Activated CD4-positive, alpha-beta T cell treated with anti-CD3 and anti-CD28 coated beads, Interleukin-2, amount 50 U/mL, for 16 hours (primary cell): ENCODE measurements at places on chromosomes 5 and 9.

DNA sequence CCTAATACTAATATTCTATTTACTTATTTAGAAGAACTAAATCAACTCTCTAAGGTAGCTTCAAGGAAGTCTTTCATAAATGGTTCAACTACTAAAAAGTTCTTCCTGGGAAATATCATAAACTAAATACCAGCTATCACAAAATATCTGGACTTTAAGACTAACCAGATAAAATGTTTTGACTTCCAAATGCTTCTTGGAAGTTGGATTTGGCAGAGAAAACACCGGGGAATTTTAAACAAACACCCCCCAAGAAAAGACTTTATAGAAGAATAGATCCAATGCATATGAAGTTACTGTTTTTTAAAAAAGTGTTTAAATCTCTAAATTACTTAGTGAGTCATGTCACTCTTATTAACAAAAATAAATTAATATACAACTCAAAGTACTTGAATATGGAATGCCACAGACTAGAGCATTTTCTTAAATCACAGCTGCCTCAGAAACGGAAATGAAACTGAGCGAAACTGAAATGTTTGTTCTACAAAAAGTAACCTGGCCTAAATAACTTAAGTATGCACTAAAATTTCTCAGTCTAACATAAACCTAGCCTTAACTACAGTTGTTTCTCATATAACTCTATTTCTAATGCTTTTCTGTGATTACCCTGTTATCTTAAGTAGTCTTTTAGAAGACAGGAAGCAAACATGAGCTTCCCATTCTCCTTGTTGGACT, 6.8 kb downstream of the ABCA1 start:
- no peak for DNase-seq

- DNase-seq = no peak
Measured at GRCh38 chr9:131473198-131473885, 29.4 kb upstream of the POMT1 start.

GRCh38 chr5:116409591-116410296, 164.9 kb downstream of the SEMA6A start:
- DNase-seq = no peak

DNA sequence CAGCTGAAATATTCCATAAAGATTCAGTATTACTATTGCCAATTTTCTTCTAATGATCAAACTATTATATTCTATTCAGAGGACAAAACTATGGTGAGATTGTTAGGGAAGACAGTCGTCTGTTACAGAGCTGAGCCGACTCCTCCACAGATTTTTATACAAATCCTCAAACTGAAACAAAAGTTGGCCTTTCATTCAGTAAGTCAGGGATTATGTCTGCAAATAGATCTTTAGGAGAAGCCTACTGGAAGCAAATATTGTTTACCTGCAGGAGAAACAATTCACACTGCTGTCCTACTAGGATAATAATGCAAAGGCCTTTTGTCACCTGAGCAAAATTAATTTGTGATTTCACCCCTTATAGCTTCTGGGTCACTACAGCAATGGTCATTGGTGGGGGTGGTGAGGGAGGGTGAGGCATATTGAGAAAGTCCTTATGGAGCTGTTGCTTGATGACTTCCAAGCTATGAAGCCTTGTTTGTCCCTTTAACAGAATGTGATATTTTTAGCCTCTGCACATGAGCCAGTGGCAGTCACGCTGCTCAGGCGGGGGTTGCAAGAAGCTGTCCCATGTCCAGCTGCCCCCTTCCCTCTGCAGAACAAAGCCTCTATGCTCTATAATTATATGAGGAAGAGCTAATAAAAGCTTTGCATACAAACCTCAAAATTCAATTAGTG, 200.5 kb upstream of the KLF9 start:
- no peak for DNase-seq

DNA sequence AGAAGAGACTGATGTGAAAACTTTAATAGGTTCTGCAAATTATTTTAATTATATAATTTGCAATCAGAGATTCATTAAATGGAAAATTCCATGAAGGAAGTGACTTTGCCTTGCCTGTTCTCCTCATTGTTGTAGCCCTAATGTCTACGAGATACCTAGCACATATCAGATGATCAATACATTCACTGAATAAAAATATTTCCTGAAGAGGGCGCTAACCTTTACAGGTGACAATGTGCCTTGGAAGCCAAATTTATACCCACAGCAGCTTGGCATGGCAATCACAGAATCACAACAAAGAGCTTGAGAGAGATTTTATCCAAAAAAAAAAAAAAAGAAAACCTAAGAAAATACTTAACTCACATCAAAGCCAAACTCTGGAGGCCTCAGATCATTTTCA, 17.4 kb downstream of the HAUS6 start:
- peak; percentile 54 for DNase-seq

GRCh38 chr9:133516256-133516960, 8.4 kb downstream of the MYMK start:
- no peak for DNase-seq

DNA sequence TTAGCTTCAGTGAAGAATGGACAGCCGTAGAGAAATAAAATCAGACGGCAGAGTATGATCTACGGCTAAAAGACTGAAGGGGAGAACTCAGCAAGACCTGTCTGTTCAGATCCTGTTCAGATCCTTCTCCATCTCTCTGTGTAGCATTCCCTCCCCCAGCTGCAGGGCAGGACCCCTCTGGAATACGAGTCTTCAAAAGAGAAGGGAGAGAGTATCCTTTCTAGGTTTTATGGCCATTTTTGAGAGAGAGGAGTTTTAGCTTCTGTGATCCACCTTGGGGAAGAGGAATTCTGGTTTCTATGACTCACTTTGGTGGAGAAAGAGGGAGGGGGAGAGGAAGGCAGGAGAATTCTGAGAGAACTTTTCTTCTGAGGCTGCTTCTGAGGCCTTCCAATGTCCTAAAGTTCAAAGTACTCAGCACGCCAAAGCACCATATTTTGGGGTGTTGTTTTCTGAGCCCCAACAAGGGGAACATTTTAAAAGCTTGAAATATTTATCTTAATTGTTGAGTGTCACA, 194.4 kb upstream of the TLE4 start:
- DNase-seq = no peak

GRCh38 chr9:108377881-108378280, 477.9 kb downstream of the ACTL7B start:
- no peak for DNase-seq

GRCh38 chr5:91302305-91302704, 80.8 kb downstream of the ARRDC3 start:
- no peak for DNase-seq

- DNase-seq = peak; percentile 19
Measured at GRCh38 chr9:133995012-133995896, 3.1 kb upstream of the VAV2 start.

- no peak for DNase-seq
Measured at GRCh38 chr9:4106081-4106759, 193.6 kb downstream of the GLIS3 start.

- no peak for DNase-seq
Measured at GRCh38 chr9:73684601-73685000, 532.9 kb downstream of the ANXA1 start.

DNA sequence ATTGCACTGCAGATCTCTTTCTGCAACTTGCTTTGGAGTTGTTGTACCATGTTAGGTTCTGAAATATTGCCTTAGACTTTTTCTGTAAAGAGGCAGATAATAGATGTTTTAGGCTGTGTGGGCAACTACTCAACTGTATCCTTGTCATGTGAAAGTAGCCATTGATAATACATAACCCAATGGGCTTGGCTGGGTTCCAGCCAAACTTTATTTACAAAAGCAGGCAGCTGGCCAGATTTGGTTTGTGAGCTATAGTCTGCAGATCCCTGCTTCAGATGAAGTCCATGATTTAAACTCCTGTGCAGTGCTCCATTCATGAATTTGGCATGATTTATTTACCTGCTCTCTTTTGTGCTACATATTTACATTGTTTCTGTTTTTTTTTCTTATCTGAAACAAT, 300.4 kb downstream of the IRX2 start:
- DNase-seq = no peak

GRCh38 chr5:141650851-141651727, at the start of gene FCHSD1:
Gene FCHSD1, minus strand, starts transcription at chr5:141651418. Its CDS starts 50 bp downstream, at chr5:141651368.
- peak; percentile 90 for DNase-seq

GRCh38 chr9:38700695-38701094, 19.2 kb downstream of the FAM240B start:
- DNase-seq = no peak

GRCh38 chr5:81842795-81843398, 92.0 kb upstream of the SSBP2 start:
- no peak for DNase-seq

GRCh38 chr5:15021266-15022046, 149.9 kb upstream of the ANKH start:
- DNase-seq = no peak

DNA sequence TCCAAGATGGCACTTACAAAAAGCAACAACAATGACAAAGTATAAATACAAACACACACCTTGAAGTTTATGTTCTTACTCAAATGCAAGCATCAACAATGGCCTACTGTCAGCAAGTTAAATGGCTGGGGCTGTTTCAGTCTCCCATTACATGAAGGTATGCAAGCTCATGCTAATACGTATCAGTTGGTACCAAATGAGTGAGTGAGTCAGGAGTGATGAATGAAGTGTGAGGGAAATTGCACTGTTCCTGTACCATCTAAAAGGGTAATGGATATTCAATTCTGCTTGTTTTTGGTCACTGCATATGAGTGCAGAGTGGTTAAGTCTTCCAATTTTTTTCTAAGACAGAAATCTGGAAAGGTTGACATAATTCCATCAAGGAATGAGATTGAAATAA, 964.9 kb downstream of the MAT2B start:
- no peak for DNase-seq

DNA sequence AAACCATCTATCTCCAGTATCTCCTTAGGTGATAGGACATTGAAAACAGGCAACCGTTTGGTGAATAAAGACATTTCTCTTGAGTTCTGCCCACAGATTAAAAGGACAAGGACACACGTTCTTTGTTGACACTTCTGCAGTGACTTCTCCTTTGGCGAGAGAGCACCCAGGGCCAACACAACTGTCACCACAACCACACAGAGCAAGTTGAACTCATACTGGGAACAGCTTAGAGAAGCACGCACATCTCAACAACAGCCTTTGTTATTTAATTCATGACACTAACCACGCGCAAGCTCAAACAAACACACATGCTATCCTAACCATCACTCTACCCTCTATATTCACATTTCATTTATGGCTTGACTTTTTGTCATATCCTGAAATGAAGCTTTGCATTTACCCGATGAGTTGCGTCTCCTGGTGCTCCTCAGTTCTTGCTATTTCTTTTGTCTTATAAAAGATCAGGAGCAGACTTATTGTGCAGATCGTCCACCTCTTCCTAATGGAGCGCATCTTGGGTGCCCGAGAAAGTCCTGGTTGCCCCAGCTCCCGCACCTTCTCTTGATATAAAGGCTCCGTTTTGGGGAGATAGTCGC, 543 bp downstream of the ST8SIA4 start:
- peak; percentile 67 for DNase-seq

GRCh38 chr5:157342822-157343402, 77.0 kb downstream of the CYFIP2 start:
- peak; percentile 26 for DNase-seq

GRCh38 chr9:111352545-111352944, 22.5 kb upstream of the OR2K2 start:
- DNase-seq = no peak

DNA sequence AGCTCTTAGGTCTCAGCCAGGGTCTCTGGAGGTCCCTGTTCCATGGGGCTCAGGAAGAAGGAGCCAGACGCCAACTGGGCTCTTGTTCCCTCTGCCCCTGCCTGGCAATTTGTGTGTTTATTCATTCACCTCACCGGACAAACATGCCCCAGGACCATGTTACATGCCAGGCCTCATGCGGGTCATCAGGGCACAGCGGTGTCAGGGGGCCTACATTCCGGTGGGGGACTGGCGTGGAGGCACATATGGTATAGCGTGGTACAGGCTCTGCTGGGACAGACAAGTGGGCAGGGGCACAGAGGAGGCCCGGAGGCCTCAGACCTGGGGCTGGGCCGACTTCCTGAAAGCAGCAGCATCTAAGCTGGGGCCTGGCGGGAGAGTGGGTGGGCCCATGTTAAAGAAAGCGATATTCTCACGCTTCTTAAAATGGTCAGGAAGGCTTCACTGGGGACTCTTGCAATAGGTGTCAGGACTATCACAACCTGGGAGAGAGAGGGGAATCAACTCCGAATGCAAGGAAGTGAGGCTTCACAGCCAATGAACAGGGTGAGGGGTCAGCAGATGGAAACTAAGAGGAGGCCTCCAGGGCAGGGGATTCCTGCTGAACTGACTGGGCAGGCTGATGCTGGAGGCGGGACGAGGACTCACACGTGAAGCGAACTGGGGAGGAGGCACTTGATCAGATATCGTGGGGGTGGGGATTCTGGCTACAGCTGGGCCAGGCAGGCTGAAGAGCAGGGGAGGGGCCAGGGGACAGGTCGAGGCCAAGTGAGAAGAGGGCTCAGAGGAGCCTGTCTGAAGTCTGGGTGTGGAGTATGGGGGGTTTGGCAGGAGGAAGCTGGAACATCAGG, 41.9 kb downstream of the NCS1 start:
- no peak for DNase-seq

DNA sequence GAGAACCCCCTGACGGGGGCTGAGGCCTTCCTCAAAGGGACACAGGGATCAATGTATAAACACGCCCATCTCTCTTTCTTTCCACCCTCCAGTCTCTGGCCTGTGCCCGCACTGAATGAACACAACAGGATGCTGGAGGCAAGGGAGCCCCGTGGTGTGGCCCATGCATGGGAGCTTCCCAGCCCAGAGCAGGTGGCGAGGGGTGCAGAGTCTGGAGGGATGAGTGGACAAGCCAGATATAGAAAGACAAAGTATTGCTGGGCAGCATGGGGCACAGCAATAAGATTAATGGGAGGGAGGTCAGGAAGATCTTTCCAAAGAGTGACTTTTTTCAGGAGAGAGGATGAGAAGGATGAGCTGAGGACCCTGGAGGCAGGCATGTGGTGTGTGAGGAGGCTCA, 103.7 kb downstream of the C5orf15 start:
- no peak for DNase-seq

DNA sequence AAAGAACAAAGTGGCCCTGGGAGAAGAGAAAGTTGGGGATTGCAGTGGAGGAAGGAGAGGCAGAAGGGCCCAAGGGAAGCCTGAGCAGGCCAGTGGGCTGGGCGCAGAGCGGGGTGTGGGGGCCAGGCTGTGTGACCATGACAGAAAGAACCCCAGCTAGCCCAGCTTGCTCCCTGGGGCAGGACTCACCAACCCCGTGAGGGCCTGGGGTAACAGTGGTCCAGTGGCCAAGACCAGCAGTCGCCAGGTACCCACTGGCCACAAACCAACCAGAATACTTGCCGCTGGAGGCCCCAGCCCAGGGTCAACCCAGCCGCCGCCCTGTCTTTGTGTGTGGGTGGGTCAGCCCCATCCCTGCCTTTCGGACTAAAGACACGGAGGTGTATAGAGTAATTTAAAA, 146.5 kb downstream of the CACNA1B start:
- no peak for DNase-seq

GRCh38 chr5:156460471-156460870, 133.5 kb downstream of the SGCD start:
- no peak for DNase-seq

- DNase-seq = no peak
Measured at GRCh38 chr5:124053340-124053739, 541.4 kb downstream of the CSNK1G3 start.

- DNase-seq = no peak
Measured at GRCh38 chr5:95738072-95738471, 6.9 kb downstream of the RHOBTB3 start.
